ENCODE measurements at places on chromosomes 12 and 14.

- DNase-seq: peak; percentile 51
Observed at GRCh38 chr12:113852695-113853490, 113.2 kb downstream of the RBM19 start.

DNA sequence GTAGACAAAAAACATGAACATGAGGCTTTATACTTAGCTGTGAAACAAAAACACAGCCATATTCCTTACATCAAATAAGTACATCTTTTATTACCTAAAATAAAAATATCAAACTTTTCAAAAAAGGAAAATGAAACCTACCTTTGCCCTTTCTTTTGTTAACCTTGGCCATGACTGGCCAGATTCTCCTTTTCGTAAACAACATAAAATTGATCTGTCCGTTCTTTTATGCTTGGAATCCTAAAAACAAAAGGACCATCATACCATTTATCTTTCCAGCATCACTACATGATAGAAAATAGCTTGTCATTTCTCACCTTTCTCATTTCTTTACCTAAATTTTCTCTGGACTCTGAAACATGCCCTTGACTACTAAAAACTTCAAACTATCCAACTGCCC lies 16.5 kb downstream of the PTGES3 start:
- no peak for DNase-seq

- DNase-seq: peak; percentile 32
Observed at GRCh38 chr12:121400332-121401139, 618 bp downstream of the RNF34 start.

GRCh38 chr12:98788396-98788795 lies 143.3 kb downstream of the APAF1 start:
- no peak for DNase-seq

- no peak for DNase-seq
Observed at GRCh38 chr12:118237052-118237665, 101.2 kb downstream of the PEBP1 start.

DNA sequence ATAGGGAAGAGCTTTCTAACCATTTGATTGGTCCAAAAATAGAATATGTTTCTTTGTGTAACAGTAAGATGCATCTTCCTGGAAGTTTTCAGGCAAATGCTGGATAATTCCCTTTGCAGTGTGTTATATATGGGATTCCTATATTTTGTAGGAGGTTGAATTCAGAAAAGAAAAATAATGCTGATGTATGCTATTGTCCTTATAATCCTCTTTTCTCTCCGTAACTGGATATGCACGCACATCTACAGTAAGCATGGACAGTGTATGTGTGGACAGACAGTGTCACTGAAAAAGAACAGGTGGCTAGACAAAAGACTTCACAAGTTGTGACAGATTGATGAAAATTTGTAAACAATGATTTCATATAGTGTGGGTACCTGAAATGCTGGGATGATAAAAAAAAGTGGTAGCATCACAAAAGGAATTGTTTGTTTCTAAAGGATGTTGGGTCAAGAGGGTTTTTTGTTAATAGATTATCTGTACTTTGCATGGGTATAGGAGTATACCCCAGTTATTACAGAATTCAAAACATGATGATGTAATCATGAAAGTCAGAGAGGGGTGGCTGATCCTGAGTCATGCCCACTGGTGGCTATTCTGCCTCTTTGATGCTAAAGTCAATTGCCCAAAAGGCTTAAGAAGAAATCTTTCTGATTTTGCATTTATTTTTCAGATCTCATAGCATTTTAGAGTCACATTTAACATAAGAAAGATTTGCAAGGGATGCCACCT lies 160.7 kb upstream of the TMTC1 start:
- DNase-seq: no peak

DNA sequence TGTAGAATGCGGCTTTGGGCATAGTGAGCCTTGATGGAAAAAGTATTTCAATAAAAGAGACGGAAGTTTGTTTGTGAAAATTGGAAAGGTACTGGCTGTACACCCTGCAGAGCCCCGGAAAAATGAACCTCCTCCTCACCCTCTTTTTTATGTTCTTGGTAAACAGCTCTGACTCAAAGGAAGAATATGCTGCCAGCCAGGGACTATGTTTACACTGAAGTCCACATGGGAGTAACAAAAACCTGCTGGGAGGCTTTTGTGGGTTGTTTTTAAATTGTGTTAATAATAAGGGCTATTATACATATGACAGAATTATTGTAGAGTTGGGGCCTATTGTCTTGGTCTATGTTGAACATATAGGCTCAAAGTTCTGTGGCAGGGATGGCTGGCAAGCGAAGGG lies 70.7 kb downstream of the TTC8 start:
- DNase-seq: no peak

- peak; percentile 33 for DNase-seq
Observed at GRCh38 chr14:76267322-76268046, 108.5 kb upstream of the ESRRB start.

DNA sequence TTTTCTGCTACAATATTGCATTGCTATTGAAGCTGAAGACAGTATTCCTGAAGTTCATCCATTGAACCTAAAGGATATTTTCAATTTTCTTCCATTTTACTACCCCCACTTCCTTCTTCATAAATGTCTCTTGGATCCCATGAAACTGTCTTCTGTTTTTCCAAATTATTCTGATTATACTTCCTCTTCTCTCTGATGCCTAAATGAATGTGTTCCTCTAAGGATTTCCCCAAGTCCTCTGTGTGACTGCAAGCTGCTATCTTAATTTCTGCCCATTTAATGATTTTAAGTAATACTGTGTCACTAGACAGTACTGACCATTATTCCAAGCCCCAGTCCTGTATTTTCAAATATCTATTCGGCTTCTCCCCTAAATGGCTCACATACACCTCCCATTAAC lies 102.9 kb downstream of the TAOK3 start:
- DNase-seq: no peak

DNA sequence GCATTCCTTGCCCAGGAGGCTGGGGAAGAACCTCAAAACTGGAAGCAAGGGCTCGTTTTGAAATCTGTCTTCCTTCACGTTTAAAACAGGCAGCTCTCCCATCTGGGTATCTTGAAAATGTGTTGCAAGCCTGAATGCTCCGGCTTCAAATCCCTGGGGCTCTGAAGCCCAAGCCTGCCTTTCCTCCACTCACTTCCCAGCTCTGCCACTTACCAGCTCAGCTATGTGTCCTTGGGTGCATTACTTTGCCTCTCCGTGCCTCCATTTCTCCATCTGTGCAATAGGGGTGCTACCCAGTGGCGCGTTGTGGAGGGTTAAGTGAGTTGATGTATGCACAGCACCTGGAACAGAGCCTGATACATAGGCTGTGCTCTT lies 97.6 kb downstream of the GCH1 start:
- DNase-seq: no peak

GRCh38 chr14:99427632-99428300 lies 52.9 kb downstream of the SETD3 start:
- DNase-seq: no peak

DNA sequence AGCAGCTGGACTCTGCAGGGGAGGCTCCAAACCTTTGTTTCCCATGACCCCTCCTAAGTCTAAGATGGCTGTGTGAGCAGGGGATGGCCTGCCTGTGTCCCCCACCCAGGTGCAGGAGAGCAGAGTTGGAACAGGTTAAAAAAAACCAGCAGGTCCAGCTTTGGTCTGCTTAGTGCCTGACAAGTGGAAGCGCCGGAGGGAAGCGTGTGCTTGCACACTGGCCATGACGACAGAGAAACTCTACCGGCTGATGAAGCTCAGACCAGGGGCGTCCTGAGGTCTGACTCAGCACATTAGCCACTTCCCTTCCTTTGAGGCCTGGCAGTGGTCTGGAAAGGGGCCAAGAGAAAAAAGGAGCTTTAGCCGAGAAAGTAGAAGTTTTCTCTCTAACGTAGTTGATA lies 280.1 kb downstream of the VRK1 start:
- DNase-seq: no peak

GRCh38 chr14:65487783-65488494 lies 75.4 kb downstream of the FUT8 start:
- DNase-seq: no peak

DNA sequence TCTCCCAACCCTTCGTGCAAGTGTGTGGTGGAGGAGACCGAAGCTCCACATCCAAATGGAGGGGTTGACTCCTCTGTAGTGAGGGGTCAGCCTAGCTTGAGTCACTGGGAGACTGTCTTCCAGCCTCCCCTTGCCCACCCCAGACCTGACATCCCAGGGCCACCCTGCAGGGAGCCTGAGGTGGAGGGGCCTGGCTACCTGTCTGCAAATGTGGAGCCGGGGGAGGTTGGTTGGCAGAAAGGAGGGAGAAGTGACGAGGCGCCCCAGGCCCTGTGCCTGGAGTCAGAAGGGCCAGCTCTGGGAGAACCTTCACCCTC lies 37.5 kb downstream of the NFKBIA start:
- no peak for DNase-seq

DNA sequence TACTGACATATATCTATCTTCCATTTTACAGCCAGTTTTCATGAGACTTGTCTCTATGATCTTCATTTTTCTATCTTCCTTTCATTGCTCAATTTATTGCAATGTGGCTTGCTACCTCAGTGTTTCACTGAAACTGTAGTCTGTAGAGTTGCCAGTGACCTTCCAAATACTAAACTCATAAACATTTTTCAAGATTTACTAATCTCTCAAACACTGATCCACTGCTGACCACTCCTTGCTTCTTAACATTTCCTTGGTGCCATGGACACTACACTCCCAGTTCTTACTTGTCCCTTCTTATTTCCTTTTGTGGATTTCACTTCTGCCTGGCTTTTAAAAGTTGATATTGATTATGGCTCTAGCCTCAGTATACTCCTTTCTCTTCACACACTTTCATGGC lies 95.4 kb upstream of the SLCO1C1 start:
- no peak for DNase-seq

GRCh38 chr12:2794191-2794735 lies 507 bp upstream of the FKBP4 start:
- DNase-seq: no peak

- no peak for DNase-seq
Observed at GRCh38 chr14:55813630-55814029, 233.6 kb downstream of the KTN1 start.

GRCh38 chr12:15688202-15688736 lies 100.9 kb downstream of the EPS8 start:
- DNase-seq: no peak

DNA sequence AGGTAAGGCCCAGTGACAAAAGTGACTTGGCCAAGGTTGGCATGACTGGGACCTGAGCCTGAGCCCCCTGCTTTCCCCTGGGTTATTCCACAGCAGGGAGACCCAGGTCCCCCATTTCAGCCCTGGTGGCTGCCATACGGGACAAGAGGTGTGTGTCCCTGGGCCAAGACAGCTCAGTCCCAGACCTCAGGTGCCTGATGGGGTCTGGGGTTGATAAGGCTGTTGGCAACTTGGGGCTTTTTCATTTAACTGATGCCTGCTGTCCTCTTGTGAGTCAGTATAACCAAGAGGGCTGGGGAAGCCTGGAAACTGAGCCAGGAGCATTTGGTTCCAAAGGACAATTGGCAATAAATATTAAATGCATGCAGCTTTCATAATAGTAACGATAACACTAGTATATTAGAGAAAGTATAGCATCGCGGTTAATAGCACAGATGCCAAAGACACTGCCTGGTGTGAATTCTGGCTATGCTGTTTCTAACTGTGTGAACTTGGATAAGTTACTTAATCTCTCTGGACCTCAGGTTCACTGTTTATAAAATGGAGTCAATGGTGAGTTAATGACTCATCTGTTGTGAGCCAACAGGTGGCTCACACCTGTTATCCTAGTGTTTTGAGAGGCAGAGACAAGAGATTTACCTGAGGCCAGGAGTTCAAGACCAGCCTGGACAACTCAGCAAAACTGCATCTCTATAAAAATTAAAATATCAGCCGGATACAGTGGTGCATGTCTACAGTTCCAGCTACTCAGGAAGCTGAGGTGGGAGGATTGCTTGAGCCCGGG lies 898 bp downstream of the SDSL start:
- DNase-seq: no peak

DNA sequence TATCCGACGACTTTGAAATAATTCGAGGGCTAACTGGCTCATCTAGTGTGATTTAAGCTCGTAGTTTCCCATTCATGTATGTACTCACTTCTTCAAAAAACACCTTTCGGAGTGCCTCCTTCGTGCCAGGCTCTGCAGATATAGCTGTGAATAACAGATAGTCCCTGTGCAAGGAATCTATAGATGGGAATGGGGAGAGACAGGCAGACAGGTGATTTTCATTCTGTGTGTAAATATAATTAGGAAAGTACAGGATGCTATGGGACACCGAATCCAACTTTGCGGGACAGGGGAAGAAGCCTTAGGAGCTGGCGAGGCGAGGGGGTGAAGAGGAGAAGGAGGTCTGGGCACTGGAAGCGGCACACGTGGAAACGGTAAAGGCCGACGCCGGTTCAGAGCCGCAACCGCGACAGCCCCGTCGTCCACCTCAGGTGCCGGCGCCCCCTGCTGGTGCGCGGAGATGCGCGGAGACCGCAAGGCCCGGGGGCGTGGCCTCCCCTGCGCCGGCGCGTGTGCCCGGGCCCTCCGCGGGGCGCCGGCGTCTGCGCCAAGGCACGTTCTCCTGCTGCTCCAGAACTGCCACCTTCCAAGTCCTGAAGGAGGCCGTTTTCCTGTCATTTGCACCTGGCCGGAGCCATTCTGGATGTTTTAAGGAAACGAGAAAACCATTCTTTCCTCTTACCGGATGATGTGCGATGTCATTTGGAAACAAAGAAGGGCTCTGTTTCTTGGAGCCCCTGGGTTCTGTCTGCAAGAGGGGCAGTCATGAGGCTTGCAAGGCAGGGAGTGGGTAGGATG lies 18.0 kb upstream of the CACNA1C start:
- DNase-seq: peak; percentile 93

DNA sequence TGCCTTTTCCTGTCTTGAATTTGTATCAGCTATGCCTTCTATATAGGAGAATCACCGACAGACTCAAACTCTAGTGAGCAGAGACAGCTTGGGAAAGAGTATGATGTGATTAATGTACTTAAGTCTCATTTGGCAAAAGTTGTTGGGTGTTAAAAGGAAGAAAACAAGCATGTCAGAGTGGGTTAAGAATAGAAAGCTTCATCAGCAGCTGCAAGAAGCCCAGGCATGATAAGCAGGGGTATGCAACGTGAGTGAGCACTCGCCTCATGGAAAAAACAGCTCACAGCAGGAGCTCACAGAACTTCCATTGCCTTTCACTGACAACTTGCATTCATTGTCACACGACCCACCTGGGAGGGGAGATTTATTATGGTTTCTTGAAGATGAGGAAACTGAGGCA lies 35.9 kb upstream of the WNK1 start:
- DNase-seq: no peak

- peak; percentile 77 for DNase-seq
Observed at GRCh38 chr14:60922050-60922449, 58.8 kb downstream of the TRMT5 start.

GRCh38 chr12:78004249-78005093 lies 173.8 kb downstream of the NAV3 start:
- no peak for DNase-seq

GRCh38 chr12:115798309-115798917 lies 479.1 kb downstream of the MED13L start:
- no peak for DNase-seq

- DNase-seq: no peak
Observed at GRCh38 chr14:104103061-104103445, 17.6 kb downstream of the ASPG start.

GRCh38 chr14:58060898-58061297 lies 91.1 kb downstream of the ARMH4 start:
- DNase-seq: no peak
